Tongue (tissue), 3 donors: ENCODE measurements at places on chromosomes 3 and 15. TPM values are rescaled to one million over a fixed set of nuclear protein-coding genes. Genes with fewer than 3 reads are reported as not detected.

DNA sequence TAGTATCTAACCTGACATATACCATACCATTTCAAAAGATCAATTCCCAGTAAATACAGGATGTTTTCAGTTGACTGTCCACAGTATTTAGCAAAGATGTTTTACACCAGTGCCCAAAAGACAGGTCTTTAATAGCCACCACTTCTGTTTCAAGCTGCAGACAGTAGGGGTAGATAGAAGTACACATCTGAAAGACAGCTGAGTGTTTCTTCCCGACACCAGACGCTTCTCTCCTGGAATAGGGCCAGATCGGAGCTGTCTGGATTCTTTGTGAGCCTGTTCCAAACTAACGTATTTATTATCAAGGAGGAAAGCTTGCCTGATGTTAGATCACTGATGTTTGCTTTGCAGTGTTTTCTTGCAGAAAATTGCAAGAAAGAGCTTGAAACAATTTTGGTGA is 136.1 kb upstream of the RBMS3 start:
- DNase-seq = peak; percentile 93

The MCF2L2 gene
- total RNA-seq = 2.6 TPM

DNA sequence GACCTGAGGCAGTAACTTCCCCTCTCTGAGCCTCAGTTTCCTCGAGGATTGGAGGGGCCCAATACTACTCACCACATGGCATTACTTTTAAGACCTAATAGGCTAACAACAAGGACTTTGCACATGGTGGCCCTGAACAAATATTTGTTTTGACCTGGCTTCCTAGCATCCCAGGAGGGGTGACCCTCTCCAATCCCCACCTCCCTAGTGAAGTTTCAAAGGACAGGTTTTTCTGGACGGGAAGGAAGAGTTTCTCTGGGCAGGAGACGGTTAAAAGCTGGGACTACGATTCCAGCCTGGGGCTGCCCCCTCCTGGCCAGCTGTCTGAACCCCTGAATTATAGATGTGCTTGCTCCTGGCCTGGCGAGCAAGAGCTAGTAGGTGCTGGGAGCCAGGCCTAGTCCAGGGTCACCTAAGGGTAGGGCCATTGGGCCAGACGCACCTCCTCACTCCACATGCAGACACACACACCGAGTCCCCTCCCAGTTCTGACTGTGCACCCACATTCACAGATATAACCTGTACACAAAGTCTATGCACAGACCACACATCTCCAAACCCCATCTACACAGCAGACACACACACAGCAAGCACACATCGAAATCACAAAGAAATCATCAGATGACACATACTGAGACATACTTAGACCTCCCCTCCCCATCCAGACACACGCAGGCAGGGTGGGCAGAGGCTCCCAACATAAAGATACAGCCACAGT is 2.7 kb upstream of the ISL2 start:
- DNase-seq = no peak

- DNase-seq = no peak
Observed at GRCh38 chr3:13067778-13068177, 5.5 kb downstream of the IQSEC1 start.

GRCh38 chr15:58665672-58666071 is 83.8 kb downstream of the ADAM10 start:
- no peak for DNase-seq

- no peak for DNase-seq
Observed at GRCh38 chr15:75037685-75038084, 14.3 kb downstream of the PPCDC start.

- DNase-seq = no peak
Observed at GRCh38 chr3:173800154-173800553, 402.6 kb downstream of the NLGN1 start.

DNA sequence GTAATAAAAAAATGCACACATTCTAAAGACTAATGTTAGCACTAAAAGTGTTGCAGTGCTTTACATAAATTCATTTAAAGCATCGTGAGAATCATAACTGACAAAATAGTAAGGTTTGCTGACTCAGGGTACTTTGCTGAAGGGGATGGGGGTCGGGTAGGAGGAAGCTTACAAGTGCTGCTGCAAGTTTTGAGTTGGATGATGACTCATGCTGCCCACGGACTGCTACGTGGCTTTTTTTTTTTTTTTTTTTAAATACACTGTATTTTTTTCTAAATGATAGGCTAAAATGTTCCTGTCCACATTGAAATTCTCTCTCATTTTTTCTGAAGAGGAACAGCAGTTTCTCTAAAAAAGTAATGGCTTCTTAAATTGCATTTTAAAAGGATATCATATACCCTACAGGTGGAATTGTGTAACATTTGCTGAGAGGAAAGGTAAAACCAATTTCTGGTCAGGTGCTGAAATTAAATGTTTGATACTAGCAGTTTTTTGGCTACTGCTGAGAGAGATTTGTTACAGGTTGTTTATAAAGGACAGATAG is 2.2 kb downstream of the MAPK6 start:
- peak; percentile 55 for DNase-seq
